ENCODE measurements at places on chromosomes 2 and 18.

DNA sequence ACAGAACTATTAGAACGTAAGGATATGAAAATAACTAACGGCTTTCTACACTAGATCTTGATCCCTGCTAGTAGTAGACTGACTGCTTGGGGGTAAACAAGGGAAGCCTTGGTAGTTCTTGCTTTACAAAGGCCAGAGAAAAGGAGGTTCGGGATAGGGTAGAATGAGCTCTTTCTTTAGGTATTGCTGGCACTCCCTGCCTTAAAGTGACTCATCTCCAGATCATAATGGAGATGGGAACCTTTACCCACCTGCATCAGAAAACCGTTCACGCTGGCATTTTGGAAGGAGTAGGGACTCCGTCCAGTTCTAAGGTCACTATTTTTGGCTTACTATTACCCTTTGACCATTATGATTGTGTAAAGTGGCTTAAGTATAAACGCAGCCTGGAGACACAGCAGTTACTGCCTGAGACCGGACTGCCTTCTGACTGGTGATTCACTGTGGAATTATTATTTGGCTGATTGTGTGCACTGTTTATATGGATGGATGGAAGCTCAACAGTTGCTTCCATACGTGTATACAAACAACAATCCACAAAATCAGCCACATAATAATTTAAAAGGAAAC is 482.5 kb downstream of the STK39 start:
- no peak for DNase-seq

DNA sequence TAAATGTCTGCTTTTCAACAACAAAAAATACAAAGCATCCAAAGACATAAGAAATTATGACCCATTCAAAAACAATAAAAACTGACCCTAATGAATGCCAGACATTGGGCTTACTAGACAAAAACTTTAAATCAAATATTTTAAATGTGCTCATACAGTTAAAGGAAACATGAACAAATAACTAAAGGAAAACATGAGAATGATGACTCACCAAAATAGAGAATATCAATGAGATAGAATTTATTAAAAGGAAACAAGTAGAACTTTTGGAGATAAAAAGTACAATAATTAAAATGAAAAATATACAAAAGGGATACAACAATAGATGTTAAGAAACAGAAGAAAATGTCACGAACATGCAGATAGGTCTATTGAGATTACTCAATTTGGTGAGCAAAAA is 110.6 kb downstream of the TRABD2A start:
- no peak for DNase-seq

DNA sequence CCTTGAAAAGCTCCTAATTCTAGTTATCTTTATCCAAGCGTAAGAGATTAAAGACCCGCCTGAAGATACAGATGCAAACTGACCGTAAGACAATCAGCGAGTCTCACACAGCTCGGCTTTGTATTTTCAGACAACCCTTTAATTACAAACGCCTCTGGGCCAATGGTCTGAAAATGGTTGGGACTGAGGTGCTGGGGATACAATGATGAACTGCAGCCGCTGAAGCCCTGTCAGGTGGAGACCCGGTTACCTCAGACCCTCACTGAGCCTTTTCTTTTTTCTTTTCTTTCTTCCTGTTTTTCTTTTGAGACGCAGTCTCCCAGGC is 715 bp upstream of the CFAP36 start:
- no peak for DNase-seq

DNA sequence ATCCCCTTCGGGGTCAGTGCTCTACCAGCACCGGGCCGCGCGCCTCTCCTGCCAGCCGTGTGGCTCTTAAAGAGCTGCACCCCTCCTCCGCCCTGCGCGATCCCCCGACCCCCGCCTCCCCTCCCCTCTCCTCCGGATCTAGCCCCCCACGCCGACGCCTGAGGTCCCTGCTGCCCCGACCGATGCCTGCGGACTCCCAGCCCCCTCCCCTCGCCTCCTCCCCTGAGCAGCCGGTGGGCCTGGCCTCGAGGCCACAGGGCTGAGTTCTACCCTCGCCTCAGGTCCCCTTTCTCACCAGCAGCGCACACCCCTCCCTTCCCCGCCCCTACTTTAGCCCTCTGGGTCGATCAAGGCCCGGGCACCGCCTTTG is 5.8 kb upstream of the SIX3 start:
- no peak for DNase-seq

DNA sequence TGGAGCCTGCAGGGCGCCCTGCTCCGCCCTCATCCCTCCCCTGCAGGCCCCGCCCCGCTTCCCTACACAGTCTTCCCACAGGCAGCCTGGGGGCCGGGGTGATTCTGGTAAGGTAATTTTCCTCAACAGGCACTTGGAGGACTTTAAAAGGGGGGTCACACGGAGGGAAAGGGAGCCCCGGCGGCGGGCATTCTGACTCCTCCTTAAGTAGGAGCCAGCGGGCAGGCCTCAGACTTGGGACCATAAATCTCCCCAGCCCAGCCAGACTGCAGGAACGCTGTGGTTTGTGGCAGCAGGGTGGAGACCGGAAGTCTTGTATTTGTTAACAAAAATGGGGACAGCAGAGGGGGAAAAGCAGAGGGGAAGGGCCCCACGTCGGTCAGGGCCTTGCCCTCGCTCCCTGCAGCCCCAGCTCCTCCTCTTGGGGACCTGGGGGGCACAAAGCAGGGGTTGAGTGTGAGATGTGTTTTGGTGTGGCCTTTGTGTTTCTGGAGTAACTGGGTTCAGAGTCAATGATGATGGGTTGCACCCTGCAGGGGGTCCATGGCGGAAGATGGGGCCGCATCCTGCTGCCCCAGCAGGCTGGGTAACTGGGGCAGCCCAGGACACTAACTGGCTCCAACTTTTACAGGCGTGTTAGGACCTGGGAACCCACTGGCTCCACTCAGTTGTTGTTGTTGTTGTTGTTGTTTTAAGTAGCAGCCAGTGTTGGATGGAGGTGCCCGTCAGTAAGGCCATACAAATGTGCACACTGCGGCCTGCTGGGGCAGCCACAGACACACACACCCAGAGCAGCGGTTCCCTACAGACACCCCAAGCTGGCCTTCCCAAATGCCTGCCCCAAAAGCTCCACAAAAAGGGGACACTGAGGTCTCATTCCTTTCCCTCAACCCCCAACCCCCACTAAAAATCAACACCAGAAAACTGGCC is 27.7 kb downstream of the SMAD7 start:
- DNase-seq, result peak; percentile 32

DNA sequence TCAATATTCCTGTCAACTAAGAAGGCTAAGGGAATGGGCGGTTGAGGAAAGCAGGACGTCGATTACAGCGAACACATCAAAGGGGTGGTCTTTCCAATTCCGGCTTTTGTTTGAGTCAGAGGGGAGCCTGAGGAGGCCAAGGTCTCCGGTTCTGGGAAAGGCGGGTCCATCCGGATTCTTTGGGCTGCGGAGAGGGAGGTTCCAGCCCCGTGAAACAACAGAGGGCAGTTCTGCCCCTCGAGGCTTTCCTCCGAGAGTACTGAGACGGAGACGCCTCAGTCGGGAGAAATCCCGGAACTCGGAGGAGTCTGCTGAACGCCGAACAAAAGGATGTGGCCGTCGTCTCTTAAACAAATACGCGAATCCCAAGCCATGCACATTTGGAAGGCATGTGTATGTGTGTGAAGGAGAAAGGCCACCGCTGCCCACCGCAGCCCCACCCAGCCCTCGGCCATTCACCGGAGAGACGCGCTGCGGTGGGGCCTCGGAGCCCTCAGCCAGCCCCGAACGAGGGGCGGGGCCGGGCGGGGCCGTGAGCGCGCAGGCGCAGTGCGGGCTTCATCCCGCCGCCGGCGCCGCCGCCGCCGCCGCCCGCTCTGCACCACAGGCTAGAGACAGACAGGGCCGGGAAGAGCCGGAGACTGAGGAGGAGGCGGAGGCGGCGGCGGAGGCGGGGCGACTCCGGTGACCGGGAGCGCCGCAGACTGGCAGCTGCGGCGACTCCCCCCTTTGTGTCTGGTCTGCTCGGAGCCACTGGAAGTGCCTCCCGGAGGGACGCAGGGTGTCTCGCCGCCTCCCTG is at the start of gene BMPR2:
Gene BMPR2, plus strand, starts transcription at position 719 of the 800 bp plus-strand sequence. CDS start 1,148 bp downstream, outside the sequence.
- DNase-seq, result peak; percentile 88

GRCh38 chr2:45397292-45397691 is 213.8 kb downstream of the SRBD1 start:
- no peak for DNase-seq

- no peak for DNase-seq
Measured at GRCh38 chr2:54977149-54977548, 73.1 kb downstream of the RTN4 start.

DNA sequence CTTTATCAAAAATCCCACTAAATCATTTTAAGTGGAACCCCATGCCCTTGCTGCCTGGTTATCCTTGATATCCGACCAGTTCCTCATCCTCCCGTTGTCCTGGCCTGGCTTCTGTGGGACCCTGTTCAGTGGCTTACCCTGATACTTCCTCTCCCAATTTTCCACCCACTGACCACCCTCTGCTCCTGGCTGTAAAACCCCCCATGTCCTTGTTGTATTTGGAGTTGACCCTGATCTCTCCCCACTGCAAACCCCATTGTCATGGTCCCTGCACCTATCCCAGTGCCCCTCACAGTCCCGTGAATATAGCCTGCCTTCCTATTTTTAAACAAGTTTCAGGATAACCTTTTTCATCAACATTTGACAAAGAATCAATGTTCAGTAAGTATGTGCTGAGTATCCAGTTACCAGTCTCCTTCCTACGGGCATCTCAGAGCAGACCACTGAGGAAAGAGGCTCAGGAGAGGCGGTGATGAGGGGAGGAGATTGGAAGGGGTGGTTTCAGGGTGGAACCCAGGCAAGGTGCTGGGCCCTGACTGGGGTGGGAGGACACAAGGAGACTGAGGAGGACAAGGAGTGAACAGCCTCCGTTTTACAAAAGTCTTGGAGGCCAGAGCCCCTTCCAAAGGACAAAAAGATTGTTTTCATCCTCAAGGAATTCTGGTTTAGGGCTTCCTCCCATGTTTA is 131.8 kb downstream of the PXDN start:
- DNase-seq, result no peak

DNA sequence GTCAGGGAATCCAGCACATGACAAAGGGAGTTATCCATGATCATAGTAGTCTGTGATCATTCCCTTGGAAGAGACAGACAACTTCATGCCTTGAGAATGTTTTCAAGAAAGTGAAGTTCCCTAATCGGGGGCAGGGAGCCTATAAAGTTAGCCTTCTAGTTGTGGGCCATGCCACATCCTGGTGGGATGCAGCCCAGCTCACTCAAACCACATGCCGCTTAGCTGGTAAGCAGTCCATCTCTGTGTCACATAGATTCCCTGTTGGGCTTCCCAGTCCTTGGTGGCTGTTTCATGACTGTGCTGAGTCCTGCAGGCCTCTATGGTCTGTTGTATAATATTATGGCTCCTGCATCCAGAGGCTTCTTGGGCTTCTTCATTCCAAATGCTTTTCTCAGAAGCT is 11.4 kb upstream of the ARHGAP25 start:
- DNase-seq, result no peak

DNA sequence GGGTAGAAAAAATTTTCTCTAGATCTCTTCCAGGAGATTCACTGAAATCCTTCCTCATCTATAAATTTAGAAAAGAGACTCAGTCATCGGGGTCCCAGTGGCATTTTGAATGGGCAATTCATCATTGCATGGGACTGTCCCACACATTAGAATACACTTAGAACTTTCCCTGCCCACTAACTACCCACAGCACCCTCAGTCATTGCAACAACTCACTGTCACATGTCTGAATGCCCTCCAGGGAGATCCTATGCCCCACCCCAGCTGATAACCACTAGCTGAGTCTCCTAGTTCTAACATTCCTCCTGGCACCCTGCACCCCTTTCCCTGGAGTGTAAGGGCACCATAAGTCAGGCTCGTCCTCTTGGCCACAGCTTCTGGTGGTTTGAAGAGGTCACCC is 89.6 kb downstream of the INSIG2 start:
- DNase-seq, result no peak

DNA sequence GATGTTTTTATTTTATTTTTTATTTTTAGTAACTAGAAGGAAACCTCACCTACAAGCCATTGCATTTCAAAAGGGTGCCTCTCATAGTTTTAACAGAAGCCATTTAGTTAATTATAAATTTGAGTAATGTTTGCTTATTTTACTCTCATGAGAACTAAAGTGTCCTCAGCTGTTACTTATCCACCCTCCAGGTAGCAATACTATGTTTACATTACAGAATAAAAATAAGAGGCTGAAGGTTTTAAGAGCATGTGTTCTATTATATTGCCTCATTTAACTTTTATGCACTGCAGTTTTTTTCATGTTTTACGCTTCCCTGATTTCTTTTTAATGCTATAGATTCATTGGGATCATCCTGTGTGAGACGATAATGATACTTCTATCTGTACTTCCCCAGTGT is 235.5 kb downstream of the THSD7B start:
- DNase-seq, result no peak

- no peak for DNase-seq
Measured at GRCh38 chr2:3982160-3982559, 278.8 kb downstream of the DCDC2C start.

DNA sequence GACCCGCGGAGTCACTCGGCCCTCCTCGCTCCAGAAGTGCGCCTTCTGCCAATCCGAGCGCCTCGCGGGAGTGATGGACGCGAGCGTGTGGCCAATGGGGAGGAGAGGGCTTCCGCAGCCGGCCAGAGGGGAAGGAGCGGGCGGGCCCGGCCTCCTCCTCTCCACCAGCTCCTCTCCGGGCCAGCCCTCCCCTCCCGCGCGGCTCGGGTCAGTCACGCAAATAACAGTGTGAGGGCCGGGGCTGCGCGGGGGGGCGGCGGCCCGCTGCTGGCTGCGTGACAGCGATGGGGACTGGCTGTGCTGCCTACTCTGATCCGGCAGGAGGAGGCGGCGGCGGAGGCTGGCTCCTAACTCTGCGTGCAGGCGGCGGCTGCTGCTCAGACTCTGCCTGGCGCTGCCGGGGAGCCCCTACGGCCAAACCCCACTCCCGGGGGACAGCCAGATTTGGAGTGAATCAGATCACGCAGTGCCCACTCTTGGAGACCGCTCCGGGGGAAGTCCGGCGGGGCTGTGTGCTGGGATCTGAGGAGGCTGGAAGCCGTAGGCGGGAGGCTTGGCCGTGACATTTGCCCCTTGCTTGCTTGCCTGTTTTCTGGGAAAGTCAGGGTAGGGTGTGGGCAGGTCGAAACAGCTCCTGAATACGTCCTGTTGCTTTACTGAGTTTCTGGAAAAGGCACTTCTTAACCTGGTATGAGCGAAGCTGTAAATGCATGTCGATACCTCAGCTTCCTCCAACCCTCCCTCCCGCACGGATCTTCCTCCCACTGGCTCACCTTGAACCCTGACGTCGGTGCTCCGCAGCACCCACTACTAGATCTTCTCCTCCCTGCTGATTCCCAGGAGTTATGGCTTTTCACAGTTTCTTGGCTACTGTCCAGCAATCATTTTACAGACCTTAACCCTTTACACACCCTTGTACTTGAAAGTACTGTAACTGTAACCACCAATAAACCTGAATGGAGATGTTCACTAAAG is 97.9 kb upstream of the SERTAD2 start:
- DNase-seq, result no peak

- DNase-seq, result no peak
Measured at GRCh38 chr2:206820807-206821206, 55.4 kb downstream of the FASTKD2 start.

DNA sequence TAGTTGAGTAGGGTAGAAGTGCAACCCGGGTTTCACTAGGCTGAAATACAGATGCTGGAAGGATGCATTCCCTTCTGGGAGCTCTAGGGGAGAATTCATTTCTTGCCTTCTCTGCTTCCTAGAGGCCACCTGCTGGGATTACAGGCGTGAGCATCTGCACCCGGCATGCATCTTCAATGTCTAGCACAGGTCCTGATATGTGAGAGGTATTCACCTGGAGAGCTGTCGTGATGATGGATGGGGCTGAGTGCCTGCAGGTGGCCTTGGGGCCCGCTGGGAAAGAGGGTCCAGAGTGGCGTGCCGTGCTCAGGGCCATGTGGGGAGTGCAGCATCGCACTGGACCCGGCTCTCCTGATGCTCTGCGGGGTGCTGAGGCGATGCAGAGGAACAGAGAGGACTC is 6.6 kb upstream of the NTSR2 start:
- no peak for DNase-seq

GRCh38 chr2:16226943-16227664 is 286.8 kb downstream of the MYCN start:
- no peak for DNase-seq
